ENCODE measurements at places on chromosomes 4 and X. TPM values are rescaled to one million over a fixed set of nuclear protein-coding genes. Genes with fewer than 3 reads are reported as not detected.
A peak's percentile ranks its signal among the peaks of the same experiment; 100 is the strongest.

PWWP3B gene
- polyA plus RNA-seq, result 1.6 TPM

SYTL4 gene
- polyA plus RNA-seq, result 9.1 TPM

- H3K4me3 ChIP-seq, result no peak overlapping the region
- H3K4me1 ChIP-seq, result no peaks in the 10 kb centered on the region
- H3K27ac ChIP-seq, result no peak overlapping the region
- no peaks in the 10 kb centered on the region for H3K36me3 ChIP-seq
- no peaks in the 10 kb centered on the region for H3K27me3 ChIP-seq
- no peak for DNase-seq
Observed at GRCh38 chr4:137694138-137694537, 161.8 kb upstream of the PCDH18 start.

DNA sequence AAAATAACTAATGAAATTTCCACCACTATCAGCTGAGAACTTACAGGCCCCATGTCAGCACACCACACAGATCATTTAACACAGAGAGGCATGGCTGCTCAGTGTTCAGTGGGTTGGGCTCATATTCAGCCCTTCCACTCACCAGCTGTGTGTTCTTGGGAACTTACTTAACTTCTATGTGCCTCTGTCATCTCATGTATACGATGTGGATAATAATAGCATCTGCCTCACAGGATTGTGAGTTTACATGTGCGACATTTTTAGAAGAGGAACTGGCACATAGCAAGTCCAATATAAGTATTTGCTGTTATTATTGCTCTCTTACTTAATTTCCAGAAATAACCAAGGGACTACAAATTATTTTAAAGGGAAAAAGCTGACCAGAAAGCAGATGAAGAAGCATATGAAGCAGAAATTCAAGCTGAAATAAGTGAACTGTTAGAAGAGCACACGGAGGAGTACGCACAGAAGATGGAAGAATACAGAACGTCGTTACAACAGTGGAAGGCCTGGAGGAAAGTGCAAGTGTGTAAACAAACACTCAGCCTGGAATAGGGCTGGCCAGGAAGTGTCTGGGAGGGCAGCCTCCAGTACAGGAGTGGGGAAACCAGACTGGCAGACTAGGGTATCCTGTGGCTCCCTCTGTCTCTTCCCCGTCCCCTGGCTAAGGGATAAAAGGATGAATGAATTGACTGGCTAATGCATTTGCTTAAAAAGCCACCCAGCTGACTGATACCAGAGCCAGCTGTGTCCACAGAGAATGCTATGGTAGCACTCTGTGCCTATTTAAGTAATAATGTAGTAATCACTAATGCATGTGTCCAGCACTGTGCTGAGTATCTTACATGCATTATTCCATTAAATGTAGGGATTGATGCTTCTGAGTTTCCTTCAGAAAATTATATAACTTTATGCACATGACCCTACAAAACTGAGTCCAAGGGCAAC, 67.1 kb downstream of the CC2D2A start:
- H3K4me1 ChIP-seq, result no peaks in the 10 kb centered on the region
- peaks cover 14% of the 10 kb centered on the region for H3K36me3 ChIP-seq
- no peak overlapping the region for H3K27ac ChIP-seq
- H3K4me3 ChIP-seq, result no peak overlapping the region

DNA sequence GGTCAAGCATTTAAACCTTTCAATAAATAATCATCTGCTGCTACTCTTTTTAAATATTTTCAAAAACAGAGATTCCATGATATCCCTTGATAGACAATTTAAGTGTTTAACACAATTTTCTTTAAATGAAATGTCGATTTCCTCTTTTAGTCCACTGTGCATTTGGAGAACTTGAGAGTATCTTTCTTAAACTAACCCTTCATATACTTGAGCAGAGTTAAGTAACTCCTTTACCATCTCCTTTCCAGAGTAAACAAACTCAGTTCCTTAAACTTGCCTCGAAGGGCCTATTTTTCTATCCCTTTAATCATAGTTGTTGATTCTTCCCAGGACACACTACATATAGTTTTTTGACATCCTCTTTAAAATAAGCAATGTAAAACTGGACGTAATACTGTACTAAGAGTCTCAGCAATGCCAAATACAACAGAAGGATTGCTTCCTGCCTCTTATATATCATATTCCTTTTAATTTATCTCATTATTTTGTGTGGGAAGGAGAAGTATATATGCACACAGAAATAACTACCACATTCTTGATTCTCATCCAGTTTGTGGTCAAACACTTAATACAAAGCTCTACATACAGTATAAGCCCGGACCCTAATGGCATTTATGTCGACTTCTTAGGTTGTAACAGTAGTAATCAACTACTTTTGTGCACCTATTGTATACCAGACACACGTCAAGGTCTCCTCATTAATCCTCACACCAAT, 22.8 kb downstream of the RAB28 start:
- no peak overlapping the region for H3K4me3 ChIP-seq
- H3K36me3 ChIP-seq, result no peaks in the 10 kb centered on the region
- DNase-seq, result no peak
- no peak overlapping the region for H3K27ac ChIP-seq

DNA sequence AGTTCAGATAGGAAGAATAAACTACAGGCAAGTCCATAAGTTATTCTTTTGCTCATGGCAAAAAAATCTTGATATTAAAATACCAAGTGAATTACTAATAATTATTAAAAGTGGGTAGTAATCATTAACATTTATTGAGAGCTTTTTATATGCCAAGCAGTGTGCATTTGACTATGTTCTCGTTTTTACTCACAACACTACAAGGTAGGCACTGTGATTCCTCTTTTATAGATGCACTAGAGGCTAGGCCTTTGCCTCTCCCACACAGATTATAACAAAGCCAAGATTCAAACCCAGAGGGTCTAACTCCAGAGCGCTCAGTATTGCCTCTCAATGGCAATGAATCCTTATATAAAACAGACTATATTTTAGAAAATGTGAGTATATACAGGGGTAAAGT, 254.2 kb downstream of the NAF1 start:
- H3K4me1 ChIP-seq, result no peaks in the 10 kb centered on the region
- no peaks in the 10 kb centered on the region for H3K36me3 ChIP-seq
- DNase-seq, result no peak
- no peak overlapping the region for H3K27ac ChIP-seq
- H3K27me3 ChIP-seq, result no peaks in the 10 kb centered on the region

DNA sequence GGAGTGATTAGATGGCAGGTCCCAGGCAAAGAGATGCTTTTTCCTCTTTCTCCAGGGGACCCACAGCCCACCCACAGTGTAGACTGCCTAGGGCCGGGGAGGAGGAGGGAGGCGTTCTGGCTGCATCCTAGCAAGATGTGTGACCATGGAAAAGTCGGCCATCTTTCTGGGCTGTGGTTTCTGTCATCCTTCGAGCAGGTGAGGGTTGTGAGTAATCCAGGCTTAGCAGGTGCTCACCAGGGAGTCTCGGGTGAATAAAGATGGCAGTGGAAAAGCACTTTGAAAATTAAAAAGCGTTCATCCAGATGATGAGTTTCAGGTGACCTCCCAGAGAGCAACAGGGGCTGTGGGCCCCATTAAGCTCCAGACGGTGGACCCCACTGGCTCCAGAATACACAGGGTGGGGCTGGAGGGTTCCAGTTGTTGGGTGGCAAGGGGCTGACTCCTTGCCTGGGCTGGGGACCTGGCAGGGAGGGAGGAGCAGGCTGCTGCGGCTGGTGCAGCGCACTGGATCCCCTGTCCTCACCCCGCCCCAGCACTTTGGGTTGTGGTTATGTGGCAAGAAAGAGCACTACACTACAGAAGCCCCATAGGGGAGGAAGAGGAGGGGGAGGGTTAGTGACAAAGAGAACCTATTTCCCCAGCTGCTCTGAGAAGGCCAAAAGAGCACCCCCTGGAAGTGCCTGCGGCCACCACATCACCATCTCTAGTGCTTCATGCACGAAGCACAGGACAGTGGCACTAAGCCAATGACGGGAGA, 23.7 kb downstream of the ELF4 start:
- H3K27me3 ChIP-seq, result no peaks in the 10 kb centered on the region
- no peaks in the 10 kb centered on the region for H3K36me3 ChIP-seq
- peaks cover 2% of the 10 kb centered on the region for H3K4me1 ChIP-seq
- H3K27ac ChIP-seq, result no peak overlapping the region

DNA sequence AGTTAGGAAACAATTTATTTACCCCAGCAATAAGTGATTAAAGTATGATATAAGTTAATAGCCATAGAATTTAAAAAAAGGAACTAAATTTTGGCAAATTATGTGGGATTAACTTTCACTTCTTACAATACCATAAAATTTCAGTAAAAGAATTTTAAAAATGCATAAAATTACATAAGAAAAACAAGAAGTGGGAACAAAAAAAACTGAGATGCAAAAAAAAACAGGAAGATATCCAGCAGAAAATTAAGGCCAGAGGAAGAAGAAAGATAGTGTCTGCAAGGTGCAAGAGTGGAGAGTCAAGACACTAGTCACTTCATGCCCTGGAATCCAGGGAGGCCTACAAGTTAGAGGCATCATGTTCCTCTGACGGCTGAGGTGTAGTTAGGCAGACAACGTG, 184.2 kb downstream of the GASK1B start:
- H3K4me1 ChIP-seq, result no peaks in the 10 kb centered on the region
- H3K27ac ChIP-seq, result no peak overlapping the region
- no peaks in the 10 kb centered on the region for H3K27me3 ChIP-seq
- H3K36me3 ChIP-seq, result no peaks in the 10 kb centered on the region
- no peak overlapping the region for H3K4me3 ChIP-seq

DNA sequence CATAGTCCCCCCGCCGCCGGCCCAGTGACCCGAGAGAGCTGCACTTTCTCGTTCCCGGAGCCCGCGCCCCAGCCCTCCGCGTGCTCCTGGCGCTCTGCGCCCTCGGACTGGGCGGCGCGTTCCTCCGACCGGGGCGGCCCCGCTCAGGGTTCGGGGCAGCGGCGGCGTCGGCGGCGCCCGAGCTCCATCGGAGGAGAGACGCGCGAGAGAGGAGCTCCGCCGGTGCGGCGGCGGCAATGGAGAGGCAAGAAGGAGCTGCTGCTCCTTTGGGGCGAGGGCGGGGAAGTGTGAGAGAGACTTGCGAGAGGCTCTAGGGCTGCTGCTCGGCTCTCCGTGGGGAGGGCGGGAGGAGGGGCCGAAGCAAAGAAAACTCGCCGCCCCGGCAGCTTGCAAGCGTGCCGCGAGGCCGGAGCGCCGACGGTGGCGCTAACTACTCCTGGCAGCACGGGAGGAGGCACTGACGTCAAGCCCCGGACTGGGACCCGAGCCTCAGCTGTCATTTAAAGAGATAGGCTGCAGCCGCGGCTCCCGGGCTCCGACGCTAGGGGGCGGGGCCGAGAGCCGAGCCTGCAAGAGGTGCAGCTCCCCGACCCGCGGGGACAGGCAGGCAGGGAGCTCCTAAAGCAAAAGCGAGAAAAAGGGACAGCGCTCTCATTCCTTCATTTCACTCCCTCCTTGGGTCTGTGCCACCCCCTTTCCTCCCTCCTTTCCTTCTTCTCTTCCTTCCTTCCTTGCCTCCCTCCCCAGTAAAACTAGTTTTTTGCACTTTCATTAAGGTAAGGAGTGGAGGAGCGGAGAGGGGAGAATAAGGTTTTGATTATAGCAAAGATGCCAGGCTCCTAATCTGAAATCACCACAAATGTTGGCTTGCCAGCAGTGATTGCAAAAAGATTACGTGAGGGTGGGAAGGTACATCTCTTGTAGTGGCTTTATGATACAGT, at the start of gene KCTD8:
Gene KCTD8 (minus strand): TSS at position 289 of the 941 bp plus-strand sequence.
- peak within 1 kb of the TSS; percentile 44 for H3K27ac ChIP-seq
- H3K27me3 ChIP-seq, result peaks cover 21% of the 10 kb centered on the region
- H3K36me3 ChIP-seq, result no peaks in the 10 kb centered on the region
- peak; percentile 97 for DNase-seq
- peak within 1 kb of the TSS; percentile 55 for H3K4me3 ChIP-seq

DNA sequence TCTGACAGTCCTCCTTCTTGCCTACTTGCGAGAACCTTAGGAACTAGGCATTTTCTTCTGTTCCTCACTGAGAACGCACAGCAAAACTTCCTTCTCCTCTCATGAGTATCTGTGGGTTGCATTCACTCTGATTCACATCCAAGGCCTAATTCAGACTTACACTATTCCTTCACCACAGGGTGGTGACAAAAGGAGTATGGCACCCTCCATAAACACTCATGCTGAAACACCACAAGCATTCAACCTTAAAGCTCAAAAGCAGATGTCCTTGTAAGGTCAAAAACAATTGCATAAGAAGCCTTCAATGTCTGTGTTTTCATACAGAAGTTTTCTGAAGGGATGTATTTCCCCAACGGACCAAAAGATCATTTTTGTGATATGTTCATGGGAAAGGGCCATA, 147.3 kb downstream of the CORIN start:
- no peaks in the 10 kb centered on the region for H3K27me3 ChIP-seq
- no peak overlapping the region for H3K27ac ChIP-seq
- no peak for DNase-seq
- H3K4me1 ChIP-seq, result no peaks in the 10 kb centered on the region

GRCh38 chr4:159564615-159565014, 461.7 kb downstream of the RAPGEF2 start:
- H3K4me3 ChIP-seq, result no peak overlapping the region
- no peak overlapping the region for H3K27ac ChIP-seq
- no peaks in the 10 kb centered on the region for H3K27me3 ChIP-seq
- no peaks in the 10 kb centered on the region for H3K4me1 ChIP-seq

- no peaks in the 10 kb centered on the region for H3K4me1 ChIP-seq
- no peak overlapping the region for H3K4me3 ChIP-seq
- DNase-seq, result no peak
- H3K27me3 ChIP-seq, result no peaks in the 10 kb centered on the region
Observed at GRCh38 chr4:2946812-2947600, 16.2 kb downstream of the NOP14 start.

GRCh38 chr4:185508181-185508580, 27.1 kb downstream of the PDLIM3 start:
- no peaks in the 10 kb centered on the region for H3K27me3 ChIP-seq
- H3K4me3 ChIP-seq, result no peak overlapping the region
- H3K4me1 ChIP-seq, result no peaks in the 10 kb centered on the region
- H3K27ac ChIP-seq, result no peak overlapping the region
- DNase-seq, result no peak
- peaks cover 6% of the 10 kb centered on the region for H3K36me3 ChIP-seq

GRCh38 chrX:40933706-40934425, 151.4 kb upstream of the USP9X start:
- no peaks in the 10 kb centered on the region for H3K36me3 ChIP-seq
- H3K4me3 ChIP-seq, result no peak overlapping the region
- no peak for DNase-seq
- H3K4me1 ChIP-seq, result no peaks in the 10 kb centered on the region
- H3K27me3 ChIP-seq, result peaks cover 8% of the 10 kb centered on the region

- no peak for DNase-seq
- no peak overlapping the region for H3K4me3 ChIP-seq
- no peaks in the 10 kb centered on the region for H3K27me3 ChIP-seq
- H3K27ac ChIP-seq, result no peak overlapping the region
- no peaks in the 10 kb centered on the region for H3K36me3 ChIP-seq
- H3K4me1 ChIP-seq, result no peaks in the 10 kb centered on the region
Observed at GRCh38 chr4:17065821-17066220, 167.4 kb upstream of the LDB2 start.

DNA sequence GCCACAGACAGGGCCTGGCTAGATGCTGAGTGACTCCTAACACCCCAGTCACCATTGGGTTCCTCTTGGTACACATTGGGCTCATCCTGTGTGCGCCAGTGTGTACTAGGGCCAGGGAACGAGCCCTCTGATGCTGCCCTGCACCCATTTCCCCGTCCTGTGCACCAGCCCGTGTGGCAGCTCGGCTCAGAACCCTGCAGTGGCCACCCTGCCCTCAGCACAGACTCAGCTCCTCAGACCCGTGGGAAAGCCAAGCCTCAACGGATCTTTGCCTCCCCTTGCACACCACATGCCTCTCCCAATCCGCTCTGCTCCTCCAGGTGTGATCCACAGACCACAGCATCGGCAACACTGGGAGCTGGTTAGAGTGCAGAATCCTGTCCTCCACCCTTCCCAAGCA, 38.6 kb downstream of the EVC start:
- H3K27ac ChIP-seq, result no peak overlapping the region
- no peak overlapping the region for H3K4me3 ChIP-seq
- peaks cover 18% of the 10 kb centered on the region for H3K4me1 ChIP-seq
- H3K36me3 ChIP-seq, result peaks cover 35% of the 10 kb centered on the region
- H3K27me3 ChIP-seq, result no peaks in the 10 kb centered on the region
- no peak for DNase-seq

All from spinal cord (tissue), 10 donors.